ENCODE measurements at places on chromosomes 11 and 22.

DNA sequence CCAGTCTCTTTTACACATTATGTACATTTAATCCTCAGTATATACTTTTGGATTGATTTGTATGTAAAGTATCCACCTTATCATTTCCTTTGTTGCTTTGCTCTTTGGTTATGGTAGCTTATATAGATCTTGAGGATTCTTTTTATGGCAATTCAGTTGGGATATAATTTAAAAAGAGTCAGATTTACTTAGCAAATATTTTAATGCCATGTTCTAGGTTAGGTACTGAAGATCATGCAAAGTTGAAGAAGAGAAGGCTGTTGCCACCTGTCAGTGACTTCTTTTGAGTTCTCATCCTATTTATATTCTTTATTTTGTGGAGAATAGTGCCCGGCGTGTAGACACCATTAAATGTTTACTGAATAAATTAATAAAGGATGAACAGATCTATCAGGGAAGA lies 279.7 kb downstream of the TMEM135 start:
- DNase-seq, result no peak

GRCh38 chr11:128482512-128483191 lies 104.7 kb downstream of the ETS1 start:
- no peak for DNase-seq

DNA sequence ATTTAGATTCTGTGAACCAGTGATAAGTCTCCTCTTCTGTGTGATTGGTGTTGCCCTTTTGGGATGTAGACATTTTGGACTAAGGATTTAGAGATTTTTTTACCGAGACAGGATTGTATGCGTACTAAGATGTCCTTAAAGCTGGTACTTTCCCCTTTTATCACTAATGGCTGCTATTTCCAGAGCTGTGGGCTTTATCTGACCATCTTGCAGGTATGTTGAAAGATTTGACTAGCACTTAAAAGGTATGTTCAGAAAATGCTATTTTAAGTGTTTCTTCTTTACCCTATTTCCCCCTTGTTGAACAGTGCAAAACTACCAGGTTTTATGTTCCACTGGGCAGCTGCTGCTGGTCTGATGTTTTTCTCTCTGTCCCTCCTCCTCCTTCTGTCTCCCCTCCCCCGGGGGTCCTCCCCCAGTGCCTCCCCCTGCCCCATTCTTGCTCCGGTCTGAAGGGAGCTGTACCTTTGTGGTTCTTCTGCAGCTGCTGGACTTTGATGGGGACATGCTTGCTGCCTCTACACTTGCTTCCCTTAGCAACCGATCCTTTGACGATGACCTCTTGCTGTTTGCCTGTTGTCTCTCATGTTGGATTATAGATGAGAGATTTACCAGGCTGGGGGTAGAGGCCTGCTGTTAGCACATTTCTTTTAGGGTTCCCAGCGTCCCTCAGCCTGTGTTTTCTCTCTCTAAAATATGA lies 59.6 kb downstream of the ZNRF3 start:
- DNase-seq, result no peak

GRCh38 chr22:50529897-50530579 lies at the start of gene TYMP:
TSS of gene TYMP (minus strand) at chr22:50530012. CDS start at chr22:50529709, 303 bp downstream.
- DNase-seq, result no peak

DNA sequence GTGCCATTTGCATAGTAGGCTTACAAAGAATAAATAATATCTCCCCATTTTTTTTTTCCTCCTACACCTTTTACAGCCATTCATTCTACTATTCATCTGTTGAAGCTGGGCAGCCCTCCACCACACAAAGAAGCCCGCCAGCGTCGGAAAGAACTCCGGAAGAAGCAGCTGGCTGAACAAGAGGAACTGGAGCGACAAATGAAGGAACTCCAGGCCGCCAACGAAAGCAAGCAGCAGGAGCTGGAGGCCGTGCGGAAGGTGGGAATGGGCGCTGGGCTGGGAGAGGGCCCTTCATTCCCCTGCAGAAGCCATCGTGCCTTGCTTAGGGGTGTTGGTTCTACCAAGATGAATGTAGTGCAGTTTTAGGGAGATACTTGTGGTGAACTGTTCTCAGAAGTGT lies 68.6 kb downstream of the SWAP70 start:
- no peak for DNase-seq

DNA sequence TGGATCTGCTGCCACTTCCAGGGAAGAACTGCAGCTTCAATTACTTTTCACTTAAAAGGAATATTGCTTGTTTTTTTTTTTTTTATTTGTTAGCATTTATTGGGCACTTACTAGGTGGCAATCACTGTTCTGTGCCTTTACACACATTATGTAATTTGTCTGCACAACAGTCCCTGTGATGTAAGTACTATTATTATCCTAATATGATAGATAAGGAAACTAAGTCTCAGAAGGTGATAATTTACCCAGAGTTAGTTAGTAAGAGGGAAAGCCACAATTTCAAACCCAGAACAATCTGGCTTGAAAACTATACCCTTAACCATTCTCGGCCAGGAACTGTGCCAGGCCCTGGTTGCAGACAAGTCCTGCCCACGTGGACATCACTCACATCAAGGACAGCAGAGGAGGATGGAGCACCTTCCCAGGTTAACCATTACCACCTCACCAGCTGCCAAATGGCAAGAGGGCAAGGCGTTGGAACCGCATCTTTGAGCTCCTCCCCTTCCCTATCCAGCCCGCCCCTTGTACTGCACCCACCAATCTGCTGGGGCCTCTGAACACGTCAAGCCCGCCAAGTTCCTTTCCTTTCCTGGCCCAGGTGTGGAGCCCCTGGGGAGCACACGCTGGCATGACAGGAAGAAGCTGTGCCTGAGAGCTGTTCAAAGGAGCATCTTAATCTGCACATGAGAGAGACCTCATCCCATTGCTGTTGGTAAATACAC lies 78.4 kb downstream of the NAV2 start:
- no peak for DNase-seq

DNA sequence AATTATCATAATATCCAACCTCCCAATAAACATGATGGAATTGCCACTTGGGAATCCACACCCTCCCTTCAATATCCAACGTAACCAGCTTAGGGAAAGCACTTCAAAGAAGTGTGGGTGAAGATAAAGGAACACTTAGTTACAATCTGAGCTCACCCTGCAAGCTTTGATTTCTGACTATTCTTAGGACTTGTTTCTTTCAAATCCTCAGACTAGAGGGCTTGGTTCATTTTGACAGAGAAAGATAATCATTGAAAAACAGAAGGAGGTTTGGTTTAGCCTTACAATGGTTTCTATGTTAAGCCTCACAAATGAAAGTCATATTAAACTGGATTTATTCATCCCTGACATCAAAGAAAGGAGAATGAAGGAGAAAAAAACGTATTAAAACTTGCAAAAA lies 57.9 kb upstream of the SYT13 start:
- DNase-seq, result no peak

DNA sequence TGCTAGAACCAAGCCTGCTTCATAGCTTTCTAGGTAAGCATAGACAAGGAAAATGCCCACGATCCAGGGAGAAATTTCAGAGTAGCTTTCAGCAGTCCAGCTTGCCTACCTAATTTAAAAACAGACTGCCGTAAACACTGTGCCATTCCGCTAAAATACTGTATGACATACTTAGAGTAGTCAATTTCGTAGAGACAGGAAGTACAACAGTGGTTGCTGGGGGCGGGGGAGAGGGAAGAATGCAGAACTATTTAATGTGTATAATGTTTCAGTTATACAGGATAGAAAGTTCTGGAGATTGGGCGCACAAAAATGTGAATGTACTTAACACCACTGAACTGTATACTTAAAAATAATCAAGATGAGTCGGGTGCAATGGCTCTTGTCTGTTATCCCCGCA lies 56.7 kb downstream of the C11orf58 start:
- no peak for DNase-seq
